ENCODE measurements at places on chromosomes 13 and 19. TPM values are rescaled to one million over a fixed set of nuclear protein-coding genes. Genes with fewer than 3 reads are reported as not detected.
A peak's percentile ranks its signal among the peaks of the same experiment; 100 is the strongest.

- H3K4me3 ChIP-seq, result peak within 1 kb of the TSS; percentile 95
- peaks cover 4% of the 10 kb centered on the region for H3K36me3 ChIP-seq
- H3K27me3 ChIP-seq, result no peaks in the 10 kb centered on the region
- DNase-seq, result peak; percentile 57
- peak within 1 kb of the TSS; percentile 65 for H3K27ac ChIP-seq
- peaks cover 12% of the 10 kb centered on the region for H3K4me1 ChIP-seq
These were observed at the start of gene SLC25A23 for GRCh38 chr19:6459262-6460098. Gene SLC25A23 (minus strand): TSS chr19:6459792. CDS start chr19:6459628, 164 bp downstream.

DNA sequence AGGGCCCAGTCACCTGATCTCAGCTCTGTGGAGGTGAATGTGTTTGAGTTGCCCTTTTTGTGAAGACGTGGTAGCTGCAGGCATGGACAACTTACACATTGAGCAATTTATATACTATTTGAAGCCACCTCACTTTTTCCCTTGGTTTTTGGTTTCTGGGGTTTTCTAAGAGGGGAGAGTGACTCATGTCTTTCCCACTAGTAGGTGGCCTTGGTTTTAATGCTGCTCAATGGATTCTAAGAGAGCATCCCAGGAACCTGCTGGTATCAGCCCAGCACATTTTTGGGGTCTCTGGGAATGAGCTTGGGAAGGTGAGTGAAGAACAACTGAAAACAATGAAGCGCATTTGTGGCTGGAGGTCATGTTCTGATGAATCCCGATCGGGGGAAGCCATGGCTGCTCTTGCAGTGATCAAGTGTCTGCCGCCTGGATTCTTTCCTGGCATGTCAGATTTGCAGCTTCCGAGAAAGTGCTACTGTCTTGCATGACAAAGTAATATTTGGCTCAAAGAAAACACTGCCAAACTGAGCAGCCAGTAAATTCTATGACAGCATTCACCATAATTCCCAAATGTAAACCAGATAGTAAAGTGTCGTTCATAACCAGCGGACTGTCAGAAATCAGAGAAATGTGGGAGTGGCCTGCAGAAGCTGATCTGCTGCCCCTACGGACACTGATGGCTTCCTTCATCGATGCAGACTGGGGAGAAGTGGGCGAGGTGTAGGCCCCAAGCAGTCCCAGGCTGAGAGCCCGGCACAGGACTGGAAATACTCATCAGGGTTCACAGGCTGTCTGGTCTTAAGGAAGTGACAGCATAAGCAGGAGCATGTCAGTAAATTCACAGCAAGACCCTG, 98.7 kb downstream of the COL4A2 start:
- no peaks in the 10 kb centered on the region for H3K36me3 ChIP-seq
- H3K4me1 ChIP-seq, result no peaks in the 10 kb centered on the region
- H3K4me3 ChIP-seq, result no peak overlapping the region
- no peak for DNase-seq
- H3K27me3 ChIP-seq, result no peaks in the 10 kb centered on the region

- no peak for DNase-seq
- H3K27me3 ChIP-seq, result no peaks in the 10 kb centered on the region
- no peaks in the 10 kb centered on the region for H3K36me3 ChIP-seq
- H3K4me3 ChIP-seq, result no peak overlapping the region
- H3K4me1 ChIP-seq, result peaks cover 76% of the 10 kb centered on the region
These were observed 3.3 kb downstream of the ALOX5AP start for GRCh38 chr13:30738526-30739236.

GRCh38 chr19:32519023-32519422, 62.0 kb upstream of the PDCD5 start:
- peak; percentile 19 for DNase-seq
- no peak overlapping the region for H3K4me3 ChIP-seq
- peaks cover 19% of the 10 kb centered on the region for H3K4me1 ChIP-seq

DNA sequence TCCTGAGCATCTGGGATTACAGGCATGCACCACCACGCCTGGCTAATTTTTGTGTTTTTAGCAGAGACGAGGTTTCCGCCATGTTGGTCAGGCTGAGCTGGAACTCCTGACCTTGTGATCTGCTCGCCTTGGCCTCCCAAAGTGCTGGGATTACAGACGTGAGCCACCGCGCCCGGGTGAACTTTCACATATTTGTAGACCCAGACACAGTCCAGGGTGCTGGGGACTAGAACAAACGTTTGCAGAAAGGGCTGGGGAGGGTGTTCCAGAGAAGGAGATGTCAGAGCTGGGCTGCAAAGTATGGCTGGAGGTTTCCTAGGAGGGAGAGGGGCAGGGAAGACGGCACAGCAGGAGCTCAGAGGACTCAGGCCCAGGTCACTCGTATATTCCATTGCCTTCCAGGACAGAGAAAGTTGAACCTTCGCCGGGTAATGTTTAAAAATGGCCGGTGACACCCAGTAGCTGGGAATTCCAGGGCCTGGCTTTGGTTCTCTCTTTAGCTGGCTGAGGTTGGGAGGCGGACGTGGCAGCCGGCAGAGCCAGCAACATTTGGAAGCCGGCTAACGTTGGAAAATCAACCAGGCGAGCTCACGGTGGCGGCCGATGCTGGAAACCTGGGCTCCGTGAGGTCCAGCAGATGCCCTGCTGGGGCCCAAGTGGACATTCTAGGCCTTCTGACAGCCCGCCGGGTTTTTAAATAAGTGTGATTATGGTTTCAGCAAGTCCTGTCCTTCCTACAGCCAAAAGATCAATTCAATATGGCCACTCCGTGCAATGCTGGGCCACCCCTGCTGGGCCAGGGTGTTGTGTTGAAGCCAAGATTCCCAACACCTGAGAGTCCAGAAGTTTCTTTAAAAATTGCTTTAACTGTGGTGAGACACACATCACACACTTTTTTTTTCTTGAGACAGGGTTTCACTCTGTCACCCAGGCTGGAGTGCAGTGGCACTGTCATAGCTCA, 41.5 kb downstream of the NFIC start:
- no peaks in the 10 kb centered on the region for H3K27me3 ChIP-seq
- no peak for DNase-seq
- H3K36me3 ChIP-seq, result no peaks in the 10 kb centered on the region
- no peaks in the 10 kb centered on the region for H3K4me1 ChIP-seq

DNA sequence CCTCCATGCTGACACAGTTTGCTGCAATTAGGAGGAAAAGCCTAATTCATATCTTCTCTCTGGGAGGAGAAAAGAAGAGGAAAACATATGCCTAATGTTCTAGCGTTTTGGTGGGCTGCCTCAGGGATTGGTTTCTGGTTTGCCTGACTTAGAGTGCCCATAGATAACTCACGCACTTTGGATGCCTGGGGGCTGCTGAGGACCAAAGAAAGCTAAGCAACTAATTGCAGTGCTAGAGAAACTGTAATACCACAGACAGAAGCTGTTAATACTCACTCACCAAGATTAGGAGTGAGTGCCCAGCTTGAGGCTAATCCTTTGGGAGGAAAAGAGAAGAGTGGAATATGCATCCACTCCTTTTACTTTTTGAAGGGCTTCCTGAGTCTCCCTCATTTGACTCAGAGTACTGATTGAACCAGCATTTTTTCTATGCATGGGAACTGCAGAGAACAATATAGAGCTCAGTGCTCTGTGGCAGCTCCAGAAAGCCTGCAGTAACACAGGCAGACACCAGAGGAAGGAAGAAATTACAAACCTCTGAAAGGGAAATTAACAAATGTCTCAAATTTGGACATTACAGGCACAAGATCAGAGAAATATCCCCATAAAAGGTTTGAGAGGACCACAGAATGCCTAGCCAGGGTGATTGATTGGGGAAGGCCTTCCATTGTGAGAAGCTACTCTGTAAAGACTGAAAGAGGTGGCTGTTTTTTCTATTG, 666.4 kb downstream of the OLFM4 start:
- H3K4me3 ChIP-seq, result no peak overlapping the region
- no peak overlapping the region for H3K27ac ChIP-seq
- no peaks in the 10 kb centered on the region for H3K36me3 ChIP-seq

DNA sequence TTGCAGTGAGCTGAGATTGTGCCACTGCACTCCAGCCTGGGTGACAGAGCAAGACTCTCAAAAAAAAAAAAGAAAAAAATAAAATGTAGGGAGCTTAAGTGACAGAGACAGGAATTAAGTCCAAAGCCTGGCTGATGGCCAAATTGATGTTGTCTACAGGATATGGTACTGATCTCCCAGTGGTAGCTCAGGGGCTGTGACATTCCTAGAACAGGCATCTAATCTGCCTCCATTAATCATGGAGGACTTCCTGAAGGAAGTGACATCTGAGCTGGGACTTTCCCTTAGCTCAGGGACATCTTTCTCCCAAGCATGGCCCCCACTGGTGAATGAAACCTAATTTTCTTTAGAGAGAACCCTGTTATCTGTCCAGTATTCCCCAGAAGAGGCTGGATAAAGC, 11.4 kb upstream of the EDDM13 start:
- no peaks in the 10 kb centered on the region for H3K36me3 ChIP-seq
- H3K4me3 ChIP-seq, result no peak overlapping the region
- no peak overlapping the region for H3K27ac ChIP-seq
- no peak for DNase-seq

DNA sequence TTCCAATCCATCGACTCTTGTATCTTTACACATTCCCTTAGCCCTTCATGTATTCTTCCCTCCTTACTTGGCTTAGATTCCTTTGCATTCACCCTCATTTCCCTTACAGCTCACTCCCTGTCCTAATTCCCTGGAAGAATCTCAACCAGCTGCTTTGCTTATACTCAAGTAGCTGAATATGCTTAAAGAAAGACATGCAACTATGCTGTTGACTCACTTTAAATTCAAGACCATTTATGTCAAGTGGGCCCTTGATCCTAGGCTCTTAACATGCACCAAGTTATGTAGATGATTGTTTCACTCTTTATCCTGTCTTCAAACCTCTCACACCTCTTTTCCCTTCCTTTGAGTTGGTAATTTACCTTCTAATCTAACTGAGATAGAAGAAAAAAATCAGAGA, 7.4 kb downstream of the CCDC122 start:
- no peaks in the 10 kb centered on the region for H3K4me1 ChIP-seq
- H3K27me3 ChIP-seq, result no peaks in the 10 kb centered on the region
- no peaks in the 10 kb centered on the region for H3K36me3 ChIP-seq
- DNase-seq, result no peak

DNA sequence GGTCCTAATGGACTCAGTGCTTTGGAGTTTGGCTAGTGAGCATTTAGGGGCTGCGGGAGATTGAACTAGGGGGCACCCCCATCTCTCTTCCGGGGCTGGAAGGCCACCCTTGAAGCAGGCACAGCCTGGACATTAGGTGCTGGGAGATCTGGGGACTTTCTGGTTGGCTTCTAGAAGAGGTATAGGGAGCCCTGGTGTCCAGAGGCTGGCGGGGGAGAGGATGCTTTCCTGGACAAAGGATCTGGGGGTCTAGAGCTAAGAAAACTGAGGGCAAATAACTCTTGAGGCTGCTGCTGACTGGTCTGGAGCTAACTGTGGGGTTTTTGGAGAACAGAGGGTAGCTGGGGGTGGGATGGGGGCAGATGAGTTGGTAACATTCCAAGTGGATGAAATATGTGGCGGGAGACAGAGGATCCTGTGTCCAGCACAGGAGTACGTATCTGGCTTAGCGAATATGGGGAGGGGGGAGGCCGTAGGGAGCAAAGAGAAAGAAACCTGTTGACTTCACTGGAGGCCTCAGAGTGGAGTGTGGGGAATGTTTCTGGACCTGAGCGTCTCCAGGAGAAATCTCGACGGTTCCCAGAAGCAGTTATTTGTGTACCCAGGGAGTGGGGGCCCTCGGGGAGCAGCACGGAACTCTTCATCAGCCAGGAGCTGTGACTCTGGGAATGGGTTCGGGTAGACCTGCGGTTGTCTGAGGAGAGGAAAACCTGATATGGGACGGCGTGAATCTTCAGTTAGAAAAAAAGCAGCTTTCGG, 1.4 kb downstream of the HNRNPUL1 start:
- H3K4me3 ChIP-seq, result peak overlapping the region; percentile 82
- H3K4me1 ChIP-seq, result peaks cover 34% of the 10 kb centered on the region
- no peaks in the 10 kb centered on the region for H3K27me3 ChIP-seq
- H3K27ac ChIP-seq, result peak overlapping the region; percentile 92
- DNase-seq, result no peak

DNA sequence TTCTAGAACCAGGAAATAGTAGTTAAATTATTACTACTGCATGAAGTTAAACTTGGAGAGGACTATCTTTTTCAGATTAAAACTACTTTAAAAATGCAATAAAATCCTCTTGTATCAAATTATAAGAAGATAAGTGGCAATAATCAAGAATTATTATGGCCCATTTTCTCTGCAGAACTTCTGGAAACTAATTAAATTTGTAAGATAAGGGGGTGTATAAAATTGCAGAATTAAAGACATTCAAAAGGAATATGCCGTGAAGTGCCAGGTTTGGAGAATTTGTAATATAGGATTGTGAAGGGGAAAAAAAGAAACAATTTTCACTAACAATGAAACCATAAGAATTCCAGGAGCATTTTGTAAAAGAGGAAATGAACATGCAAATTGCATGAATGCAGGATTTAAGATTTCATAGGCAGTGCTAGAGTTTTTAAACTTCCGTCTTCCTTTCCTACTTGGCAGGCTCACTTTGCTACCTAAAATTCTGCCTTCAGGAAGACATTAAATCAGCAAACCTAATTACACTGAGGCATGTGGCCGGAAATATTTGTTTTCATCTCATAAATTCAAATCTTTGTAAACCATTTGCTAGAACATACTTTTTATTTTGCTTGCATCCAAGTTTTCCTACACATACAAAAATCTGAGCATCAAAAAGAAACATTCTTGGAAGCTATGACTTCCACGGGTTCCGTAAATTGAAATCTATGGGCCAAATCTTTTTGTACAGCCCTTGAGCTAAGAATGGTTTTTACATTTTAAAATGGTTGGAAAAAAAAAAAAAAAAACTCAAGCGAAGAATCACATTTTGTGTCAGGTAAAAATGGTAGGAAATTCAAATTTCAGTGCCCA, 166.9 kb downstream of the DCLK1 start:
- H3K4me1 ChIP-seq, result no peaks in the 10 kb centered on the region
- no peak for DNase-seq
- no peaks in the 10 kb centered on the region for H3K27me3 ChIP-seq
- no peak overlapping the region for H3K4me3 ChIP-seq
- no peak overlapping the region for H3K27ac ChIP-seq

DNA sequence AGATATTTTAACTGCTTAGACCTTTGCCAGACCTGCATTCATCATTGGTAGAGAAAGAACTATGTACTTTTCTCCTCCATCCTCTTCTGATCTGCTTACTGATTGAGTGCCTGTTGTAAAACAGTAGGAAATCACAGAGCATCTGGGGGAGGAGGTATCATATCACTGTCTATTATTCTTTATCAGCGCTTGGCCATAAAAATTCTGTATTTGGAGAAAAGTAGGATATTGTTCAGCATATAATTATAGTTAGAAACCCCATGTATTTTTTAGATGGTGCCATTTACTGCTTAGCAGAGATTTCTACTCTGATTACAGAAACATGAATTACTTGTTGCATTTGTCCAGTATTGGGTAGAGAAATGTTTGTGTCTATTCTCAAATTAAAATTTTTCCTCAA, 62.4 kb downstream of the URI1 start:
- no peak overlapping the region for H3K4me3 ChIP-seq
- no peak overlapping the region for H3K27ac ChIP-seq
- H3K4me1 ChIP-seq, result peaks cover 23% of the 10 kb centered on the region
- H3K27me3 ChIP-seq, result no peaks in the 10 kb centered on the region
- peaks cover 10% of the 10 kb centered on the region for H3K36me3 ChIP-seq
- no peak for DNase-seq

GDF15 gene
- 0.28 TPM for total RNA-seq

TSSK6 gene
- 3.4 TPM for total RNA-seq

ZNF556 gene
- total RNA-seq, result not detected

TEX26 gene
- not detected for total RNA-seq

NRTN gene
- not detected for total RNA-seq

LGALS4 gene
- 1.8 TPM for total RNA-seq

ZNF414 gene
- 25.7 TPM for total RNA-seq

CAPN12 gene
- 5.3 TPM for total RNA-seq

Data from CD8-positive, alpha-beta memory T cell (primary cell).